ENCODE measurements at places on chromosomes 1 and 21.

DNA sequence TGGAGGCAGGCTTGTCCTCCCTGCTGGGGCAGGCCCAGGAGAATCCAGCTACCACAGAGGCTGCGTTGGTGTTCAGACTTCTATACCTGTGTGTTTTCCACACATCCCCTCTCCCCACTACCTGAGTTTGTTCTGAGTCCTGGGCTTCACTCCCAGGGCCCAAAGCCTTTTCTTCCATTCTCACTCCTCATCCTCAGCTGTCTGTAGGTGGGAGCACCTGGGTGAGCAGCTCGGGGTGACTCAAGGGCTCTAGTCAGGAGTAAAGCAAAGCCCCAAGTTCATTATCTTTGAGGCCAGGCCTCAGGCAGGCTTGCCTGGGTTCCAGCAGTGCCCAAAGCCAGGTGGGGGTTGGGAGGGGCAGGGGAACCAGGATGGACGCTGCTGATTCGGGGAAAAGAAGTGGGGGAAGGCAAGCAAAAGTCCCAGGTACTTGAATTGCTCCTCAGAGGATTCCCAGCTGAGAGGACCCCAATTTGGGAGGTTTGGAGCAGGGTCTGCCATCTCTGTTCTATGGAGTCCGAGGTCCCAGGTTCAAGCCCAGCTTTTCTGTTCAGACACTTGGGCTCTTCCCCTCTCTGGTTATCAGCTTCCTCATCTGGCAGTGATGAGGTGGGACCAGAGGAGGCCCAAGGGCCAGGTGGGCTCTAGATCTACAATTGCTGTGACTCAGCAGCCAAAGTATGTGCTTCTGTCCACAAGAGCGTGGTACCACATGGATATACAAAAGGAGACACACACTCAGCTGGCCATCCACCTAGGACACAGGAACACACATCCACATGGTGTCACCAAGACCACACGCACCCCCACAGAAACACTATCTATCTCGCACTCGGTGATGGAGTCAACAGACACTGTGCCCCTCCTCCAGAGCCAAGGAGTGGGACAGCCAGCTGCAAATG, 5.8 kb upstream of the PTPN7 start:
- DNase-seq = no peak

DNA sequence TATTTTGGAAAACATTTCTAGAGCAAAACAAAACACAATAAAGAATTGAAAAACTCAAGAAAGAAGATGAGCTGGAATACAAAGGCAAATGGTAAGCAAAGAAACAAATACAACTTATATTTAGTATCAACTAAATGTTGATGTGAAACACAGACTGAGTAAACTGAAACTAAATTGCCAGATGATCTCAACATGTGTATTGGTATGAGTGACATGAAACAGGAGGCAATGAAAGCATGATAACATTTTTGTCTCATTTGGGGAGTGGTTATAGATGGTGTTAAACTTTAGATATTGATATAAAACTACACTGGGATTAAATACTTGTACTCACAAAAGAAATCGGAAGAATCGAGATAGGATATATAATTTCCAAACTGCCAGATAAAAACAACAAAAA, 805.6 kb upstream of the CXADR start:
- no peak for DNase-seq

DNA sequence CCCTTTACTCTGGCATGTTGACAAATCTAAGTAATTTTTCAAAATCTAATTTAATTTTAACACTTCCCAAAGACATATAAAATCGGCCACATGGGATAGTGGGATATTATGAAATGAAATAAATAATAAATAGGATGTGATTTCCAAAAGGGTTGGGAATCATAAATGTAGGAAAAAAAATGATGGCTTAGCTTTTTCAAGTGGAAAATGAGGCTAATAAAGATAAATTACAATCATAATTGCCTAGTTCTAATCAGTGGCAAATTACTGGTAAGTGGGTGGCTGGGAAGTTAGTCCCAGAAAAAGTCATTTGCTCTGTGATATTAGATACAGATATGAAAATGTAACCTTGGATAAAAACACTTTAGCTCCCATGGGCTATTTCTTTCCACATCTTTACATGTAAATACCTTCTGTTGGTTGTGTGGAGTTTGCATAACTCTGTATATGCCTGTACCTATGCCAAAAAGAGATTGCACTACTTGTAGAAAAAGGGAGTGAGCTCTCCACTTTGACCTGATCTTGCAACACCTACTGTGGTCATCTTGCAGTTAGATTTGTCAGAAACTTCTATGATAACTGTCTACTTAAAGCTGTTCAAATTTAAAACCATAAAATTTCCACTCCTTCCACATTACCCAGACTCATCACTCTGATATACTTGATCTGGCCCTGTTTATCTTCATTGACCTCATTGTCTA, 284.6 kb upstream of the KAZN start:
- no peak for DNase-seq

DNA sequence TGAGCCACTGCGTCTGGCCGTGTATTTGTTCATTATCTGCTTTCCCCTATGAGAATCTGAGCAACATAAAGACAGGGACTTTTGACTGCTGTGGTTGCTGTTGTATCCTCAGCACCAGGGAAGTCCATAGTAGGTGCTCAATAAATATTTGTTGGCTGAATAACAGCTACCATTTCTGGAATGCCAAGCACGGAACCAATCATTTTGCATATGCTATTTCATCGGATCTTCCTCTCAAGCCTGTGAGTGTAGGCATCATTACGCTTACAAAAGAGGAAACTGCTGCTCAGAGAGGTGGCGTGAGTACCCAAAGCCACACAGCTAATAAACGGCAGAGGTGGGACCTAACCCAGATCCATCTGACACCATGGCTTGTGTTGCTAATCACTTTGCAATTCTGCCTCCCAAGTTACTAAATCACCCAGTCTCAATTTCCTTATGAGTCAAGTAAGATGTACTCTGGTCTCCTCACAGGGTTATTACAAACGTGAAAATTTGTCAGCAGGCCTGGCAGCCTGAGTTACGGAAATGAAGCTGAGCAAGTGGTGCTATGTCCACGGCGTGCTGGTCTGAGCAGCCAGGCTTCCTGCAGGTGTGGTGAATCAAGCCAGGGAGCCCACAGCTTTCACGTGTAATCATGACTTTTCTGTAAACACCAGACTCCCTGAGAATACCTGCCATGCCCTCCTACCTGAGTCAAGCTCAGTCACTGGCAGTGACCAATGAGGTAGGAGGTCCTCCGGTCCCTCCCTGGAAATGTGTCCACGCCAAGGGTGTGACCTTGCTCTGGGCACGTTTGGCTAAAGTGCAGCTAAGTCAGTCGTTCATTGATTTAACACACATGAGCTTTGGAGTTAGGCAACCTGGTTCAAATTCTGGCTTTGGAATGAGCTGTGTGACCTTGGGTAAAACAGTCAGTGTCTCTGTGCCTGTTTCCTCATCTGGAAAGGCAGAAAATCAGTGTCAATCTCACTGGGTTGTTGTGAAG, 4.8 kb upstream of the RHCE start:
- no peak for DNase-seq

- no peak for DNase-seq
Observed at GRCh38 chr1:50521703-50522102, 98.5 kb upstream of the DMRTA2 start.

GRCh38 chr1:109167001-109167506, 46.7 kb upstream of the SARS1 start:
- DNase-seq = no peak

DNA sequence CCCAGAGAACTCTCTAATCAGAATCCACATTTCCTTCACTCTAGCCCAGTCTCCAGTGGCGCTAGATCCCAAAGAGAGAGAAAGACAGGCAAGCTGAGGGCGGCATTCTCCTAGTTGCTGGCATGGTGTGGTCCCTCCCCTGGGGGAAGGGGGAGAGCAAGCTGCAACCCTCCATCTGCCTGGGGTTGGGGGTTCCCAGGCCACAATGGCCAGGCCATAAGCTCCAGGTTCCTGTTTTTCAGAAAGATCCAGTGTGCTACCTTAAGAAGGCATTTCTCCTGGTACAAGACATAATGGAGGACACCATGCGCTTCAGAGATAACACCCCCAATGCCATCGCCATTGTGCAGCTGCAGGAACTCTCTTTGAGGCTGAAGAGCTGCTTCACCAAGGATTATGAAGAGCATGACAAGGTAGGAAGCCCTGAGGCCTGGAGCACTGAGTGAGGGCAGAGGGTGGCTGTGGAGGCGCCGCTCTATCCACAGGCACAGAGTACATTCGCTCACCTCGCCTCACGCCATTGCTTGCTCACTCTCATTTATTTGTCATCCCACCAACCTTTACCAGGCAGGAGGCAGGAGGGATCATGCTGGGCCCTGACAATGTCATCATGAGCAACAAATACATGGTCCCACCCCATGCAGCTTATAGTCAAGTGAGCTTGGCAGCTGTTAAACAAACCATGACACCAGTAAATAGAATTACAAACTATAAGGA, 6.6 kb downstream of the CSF1 start:
- no peak for DNase-seq

GRCh38 chr1:52600533-52601179, 1.5 kb upstream of the GPX7 start:
- DNase-seq = no peak

DNA sequence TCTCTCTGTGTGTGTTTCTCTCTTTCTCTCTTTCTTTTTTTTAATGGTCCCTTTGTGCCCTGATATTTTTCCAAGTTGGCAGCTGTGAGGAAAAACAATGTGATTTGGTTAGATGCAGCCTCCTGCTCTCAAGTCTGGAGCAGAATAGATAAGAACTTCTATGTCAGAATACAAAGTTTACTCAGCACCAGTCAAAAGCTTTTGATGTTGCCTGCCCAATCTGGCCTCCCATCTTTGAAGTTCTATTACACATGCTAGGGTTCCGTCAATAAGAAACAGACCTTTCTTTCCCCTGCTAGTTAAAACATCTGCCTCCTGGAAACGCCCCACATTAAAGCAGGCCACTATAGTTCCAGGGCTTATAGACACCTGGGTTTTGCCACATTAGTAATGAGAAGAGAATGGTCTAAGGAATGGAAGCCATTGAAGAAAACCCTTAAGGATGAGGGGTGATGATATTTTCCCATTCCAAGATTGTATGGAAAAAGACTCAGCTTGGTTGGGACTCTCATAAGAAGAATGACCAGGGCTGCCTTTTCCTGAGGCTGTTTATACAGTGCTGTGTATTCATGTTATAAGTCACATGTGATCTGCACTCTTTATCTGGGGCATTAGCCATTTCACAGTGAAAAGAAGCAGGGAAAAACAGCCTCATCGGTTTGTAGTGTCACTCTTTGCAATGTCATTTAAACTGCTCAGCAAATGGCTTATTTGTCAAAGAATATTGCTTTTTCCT, 414.7 kb upstream of the PROX1 start:
- no peak for DNase-seq

Data from NCI-H1694 treated with DMSO at 0.1 percent for 48 hours (cell line).